Fibroblast of skin of back (primary cell): ENCODE measurements at places on chromosomes 4 and X.

DNA sequence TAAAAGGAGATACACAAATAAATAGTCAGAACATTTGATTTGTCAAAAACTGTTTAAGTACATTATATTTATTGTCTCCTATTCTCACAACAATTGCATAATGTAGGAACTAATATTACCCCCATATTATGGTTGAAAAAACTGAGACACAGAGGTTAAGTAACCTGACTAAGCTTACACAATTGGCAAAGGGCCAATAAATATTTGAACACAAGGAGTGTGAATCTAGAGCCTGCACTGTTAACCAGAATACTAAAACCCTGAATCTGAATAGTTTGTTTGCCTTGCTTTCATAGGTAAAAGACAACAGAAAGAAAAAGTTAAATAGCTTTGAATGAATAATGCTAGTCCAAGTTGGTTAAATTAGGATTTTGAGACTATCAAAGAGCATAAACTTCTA, 55.2 kb downstream of the IL13RA2 start:
- DNase-seq = no peak

- no peak for DNase-seq
Observed at GRCh38 chrX:1535241-1536041, 1.5 kb downstream of the P2RY8 start.

GRCh38 chr4:8607603-8608481, 15.3 kb downstream of the CPZ start:
- no peak for DNase-seq

GRCh38 chrX:19956306-19956705, 34.6 kb downstream of the BCLAF3 start:
- no peak for DNase-seq

DNA sequence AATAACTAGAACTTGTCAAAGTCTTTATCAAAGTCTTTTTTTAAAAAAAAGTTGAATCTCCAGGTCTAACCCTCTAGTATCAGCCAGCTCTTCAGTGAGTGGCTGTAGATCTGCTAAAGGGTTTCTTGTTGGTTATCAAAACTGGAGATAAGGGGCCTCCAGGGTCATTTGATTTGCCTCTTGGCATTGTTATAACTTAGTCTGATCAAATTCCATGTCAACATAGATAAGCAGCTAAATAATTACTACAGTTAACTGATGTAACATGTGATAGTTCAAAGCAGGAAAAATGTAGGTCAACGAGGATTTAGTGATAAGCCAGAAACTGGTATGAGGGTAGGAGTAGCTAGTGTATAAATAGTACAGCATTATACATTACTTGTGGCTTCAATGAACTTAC, 465.1 kb downstream of the PDHA2 start:
- no peak for DNase-seq

- DNase-seq = no peak
Observed at GRCh38 chrX:18933617-18934016, 50.3 kb downstream of the PHKA2 start.

DNA sequence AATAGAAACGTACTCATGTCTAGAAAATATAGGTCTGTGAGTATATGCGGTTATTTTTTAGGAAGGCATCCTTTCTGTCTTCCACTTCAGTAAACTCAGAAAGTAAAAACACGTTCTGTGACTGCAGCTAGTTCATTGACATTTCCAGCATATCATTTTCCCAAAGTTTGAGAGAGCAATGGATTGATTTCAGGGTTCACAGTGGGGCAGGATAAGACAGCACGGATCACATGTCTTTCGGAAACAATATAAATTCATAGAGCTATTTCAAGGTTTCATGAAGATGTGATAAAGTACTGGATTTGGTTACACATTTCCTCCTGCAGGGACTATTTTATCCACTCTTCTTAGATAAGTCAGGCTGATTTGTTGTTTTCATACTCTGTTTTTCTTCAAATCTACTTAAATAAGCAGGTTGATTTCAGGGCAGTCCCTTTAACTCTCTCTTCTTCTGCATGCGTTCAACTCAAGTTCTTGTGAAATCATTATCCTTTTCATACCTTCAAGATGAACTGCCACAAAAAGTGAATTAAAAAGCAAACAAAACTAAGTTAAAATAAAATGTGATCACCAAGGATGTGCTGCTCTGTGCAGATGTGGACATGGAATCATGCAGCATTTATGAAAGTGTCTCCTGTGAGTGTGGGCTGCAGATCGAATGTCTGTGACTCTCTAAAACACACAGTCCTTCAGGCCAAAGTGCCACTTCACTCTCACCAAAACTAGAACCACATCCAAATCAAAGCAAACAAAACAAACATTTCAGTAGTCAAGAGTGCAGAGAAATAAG, 187.7 kb downstream of the UNC5C start:
- DNase-seq = no peak

DNA sequence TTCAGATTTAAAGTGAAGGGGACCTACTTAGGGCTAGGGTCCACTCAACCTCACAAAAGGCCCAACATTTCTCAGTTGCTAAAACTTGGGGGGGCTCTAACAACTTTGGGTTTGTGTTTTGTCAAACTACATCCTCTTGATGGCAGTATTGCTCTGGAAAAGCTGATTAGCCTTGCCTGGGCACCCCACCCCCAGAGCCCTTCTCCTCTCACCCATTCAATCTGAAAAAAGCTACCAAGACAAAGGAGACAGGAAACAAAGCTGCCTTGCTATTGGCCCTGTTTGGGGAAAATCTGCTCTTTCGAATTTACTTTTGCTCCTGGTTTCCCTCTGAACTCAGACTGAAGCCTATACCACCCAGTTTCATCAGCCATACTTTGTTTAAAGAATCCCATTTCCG, 195.2 kb upstream of the STK26 start:
- peak; percentile 5 for DNase-seq

GRCh38 chr4:139736661-139737060, 71.0 kb downstream of the MGST2 start:
- DNase-seq = no peak

DNA sequence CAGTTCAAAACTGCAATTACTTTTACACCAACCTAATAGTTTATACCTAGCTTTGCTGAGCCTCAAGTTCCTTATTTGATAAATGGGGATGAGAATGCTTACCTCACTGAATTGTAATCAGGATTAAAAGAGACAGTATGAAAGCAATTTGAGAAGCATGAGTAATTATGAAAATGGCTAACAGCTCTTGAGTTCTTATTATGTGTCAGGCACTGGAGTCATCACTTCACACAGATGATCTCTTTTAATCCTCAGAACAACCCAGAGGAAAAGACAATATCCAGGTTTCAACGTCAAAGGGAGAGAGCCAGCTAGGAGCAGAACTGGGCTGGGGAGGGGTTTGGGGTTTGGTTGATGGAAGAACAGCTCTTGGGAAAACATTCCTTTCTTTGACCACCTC, 221.0 kb upstream of the NWD2 start:
- no peak for DNase-seq

- DNase-seq = no peak
Observed at GRCh38 chrX:19877431-19877830, 10.0 kb downstream of the SH3KBP1 start.

DNA sequence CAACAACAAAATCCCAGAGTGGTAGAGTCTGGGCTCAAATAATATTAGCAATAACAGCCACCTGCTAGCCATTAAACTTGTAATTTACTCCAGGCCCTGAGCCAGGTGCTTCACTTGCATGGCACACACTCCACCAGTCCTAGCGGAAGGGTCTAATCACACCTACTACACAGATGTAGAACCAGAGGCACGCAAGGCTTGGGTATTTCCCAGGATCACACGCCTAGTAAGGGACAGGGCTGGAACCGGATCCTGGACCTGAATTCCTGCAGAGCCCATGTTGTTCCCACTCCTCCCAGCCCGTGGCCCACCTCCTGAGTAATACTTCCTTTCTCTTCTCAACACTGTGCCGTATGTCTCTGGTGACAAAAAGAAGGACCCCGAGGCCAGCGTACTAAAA, 5.7 kb downstream of the MAGEA1 start:
- no peak for DNase-seq

- DNase-seq = no peak
Observed at GRCh38 chrX:119007189-119007770, 32.9 kb downstream of the LONRF3 start.

DNA sequence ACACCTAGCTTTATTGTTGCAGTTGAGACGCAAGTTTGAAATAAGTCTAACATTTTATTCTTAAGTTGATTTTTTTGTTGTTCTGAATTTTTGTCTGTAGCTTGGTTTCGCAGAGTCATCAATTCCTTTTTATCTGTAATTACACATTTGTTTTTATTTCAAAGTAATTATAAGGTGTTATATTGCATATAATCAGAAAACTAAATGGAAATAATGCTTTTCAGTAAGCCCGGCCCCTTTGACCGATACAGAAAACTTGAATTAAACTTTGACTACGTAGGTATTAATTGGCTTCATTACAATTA, 2.1 kb downstream of the KDM6A start:
- no peak for DNase-seq

GRCh38 chr4:31016322-31017061, 296.3 kb downstream of the PCDH7 start:
- DNase-seq = no peak

- peak; percentile 28 for DNase-seq
Observed at GRCh38 chr4:106409901-106410889, 41.6 kb upstream of the GIMD1 start.

GRCh38 chr4:140046016-140046415, 108.0 kb downstream of the MAML3 start:
- DNase-seq = no peak

DNA sequence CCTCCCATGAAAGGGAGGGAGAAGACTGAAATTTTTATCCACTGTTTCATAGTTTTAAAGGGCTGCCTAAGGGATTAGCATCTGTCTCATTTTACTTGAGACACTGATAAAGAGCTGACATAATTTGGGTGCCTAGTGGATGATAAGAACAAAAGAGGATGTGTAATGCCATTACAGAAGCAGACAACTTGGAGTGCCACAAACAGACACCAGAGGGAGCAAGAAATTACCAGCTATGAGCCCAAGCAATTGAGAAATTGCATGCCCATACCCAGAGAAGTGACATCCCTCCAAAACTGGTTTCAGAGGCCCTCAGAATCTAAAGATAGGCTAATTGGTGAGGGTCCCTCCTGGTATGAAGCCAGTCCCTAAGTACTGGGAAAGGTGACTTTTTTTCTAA, 38.5 kb upstream of the POU3F4 start:
- peak; percentile 0 for DNase-seq

- no peak for DNase-seq
Observed at GRCh38 chr4:81470456-81471297, 1.0 kb downstream of the RASGEF1B start.

DNA sequence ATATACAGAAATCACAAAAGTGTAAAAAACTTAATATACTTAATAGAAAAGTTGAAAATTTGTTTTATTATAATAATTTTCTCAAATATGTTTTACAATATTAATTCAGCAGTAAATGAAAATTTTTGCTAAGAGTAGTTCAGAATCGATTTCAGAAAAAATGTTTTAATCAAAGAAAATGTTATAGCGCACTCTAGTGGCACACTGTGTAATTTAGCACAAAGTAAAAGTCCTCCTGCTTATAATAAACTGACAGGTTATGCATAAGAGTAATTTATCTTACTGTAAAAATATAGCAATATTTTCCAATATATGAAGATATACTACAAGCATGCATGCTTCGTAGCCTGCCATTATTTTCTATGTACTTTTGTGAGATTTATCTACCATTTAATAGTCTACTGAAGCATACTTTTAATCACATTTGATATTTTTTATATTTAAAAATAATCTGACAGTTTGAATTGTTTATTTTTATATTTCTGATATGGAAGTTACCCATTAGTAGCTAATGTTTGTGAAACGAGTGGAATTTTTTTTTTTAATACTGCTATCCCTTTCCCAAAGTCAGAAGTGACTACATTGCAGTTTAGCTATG, 217.9 kb upstream of the KLHL4 start:
- peak; percentile 0 for DNase-seq
